Stimulated activated CD8-positive, alpha-beta memory T cell treated with anti-CD3 and anti-CD28 coated beads, Interleukin-15, amount 100 ng/mL, for 48 hours (primary cell): ENCODE measurements at places on chromosomes 7 and 10.
A peak's percentile ranks its signal among the peaks of the same experiment; 100 is the strongest.

DNA sequence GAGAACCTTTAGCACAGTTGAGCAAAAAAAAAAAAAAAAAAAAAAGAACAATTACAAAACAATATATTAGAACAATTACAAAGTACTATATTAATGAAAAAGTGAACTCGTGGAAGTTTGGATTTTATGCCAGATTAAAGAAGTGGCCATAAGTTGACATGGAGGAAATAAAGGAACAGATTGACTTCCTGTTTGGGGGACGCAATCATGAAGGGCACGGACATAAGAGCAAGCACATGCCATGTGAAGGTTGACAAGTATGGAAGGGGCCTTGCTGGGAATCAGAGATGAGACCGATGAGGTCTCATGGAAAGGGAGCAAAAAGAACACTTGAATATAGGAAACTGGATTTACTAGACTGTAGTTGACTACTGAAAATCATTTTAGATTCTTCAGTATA lies 61.7 kb downstream of the ICA1 start:
- no peak for DNase-seq

GRCh38 chr7:91047636-91048035 lies 216.6 kb upstream of the FZD1 start:
- no peak for DNase-seq

DNA sequence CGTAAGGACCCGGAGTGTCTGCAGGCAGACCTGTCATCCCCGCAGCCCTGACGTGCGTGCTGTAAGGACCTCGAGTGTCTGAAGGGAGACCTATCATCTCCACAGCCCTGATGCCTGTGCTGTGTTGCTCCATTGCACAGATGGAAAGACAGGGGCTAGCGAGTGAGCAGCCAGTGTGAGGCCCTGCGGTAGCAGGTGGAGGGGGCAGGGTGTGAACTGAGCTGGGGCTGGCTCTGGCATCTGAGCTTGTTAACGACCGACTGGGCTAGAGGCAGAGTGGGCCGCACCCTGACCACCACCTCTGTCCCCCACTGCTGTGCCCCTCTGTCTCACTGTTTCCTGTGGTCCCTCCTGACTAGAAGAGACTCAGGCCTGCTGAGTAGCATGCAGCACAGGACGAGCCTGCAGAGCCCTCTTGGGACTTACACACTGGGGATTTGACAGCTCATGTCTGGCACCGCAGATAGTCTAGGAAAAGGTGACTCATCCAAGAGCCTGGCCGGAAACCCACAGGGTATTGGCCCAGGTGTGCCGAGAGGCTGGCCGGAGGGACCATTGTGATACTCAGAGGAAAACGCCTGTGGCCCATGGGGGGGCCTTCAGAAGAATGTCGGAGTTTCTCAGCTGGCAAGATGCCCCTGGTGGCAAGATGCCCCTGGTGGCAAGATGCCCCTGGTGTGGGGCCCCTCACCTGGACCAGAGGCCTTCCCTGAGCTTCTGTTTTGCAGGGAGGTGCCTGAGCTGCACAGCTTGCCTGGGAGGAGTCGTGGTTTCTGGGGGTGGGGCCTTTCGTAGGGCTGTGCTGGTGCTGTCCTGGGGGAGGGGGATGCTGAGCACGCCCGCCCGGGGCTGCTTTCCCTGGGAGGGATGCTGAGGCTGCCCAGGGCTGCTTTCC lies 34.3 kb downstream of the INPP5A start:
- DNase-seq: peak; percentile 74

- DNase-seq: no peak
Observed at GRCh38 chr7:142628945-142629344, 120.3 kb upstream of the PRSS1 start.

GRCh38 chr7:974820-975681 lies at the start of gene COX19:
TSS of gene COX19 (minus strand) at chr7:975549. CDS start at chr7:975509, 40 bp downstream.
- peak; percentile 82 for DNase-seq

GRCh38 chr7:74026903-74027682 lies 880 bp upstream of the ELN start:
- DNase-seq: peak; percentile 32

DNA sequence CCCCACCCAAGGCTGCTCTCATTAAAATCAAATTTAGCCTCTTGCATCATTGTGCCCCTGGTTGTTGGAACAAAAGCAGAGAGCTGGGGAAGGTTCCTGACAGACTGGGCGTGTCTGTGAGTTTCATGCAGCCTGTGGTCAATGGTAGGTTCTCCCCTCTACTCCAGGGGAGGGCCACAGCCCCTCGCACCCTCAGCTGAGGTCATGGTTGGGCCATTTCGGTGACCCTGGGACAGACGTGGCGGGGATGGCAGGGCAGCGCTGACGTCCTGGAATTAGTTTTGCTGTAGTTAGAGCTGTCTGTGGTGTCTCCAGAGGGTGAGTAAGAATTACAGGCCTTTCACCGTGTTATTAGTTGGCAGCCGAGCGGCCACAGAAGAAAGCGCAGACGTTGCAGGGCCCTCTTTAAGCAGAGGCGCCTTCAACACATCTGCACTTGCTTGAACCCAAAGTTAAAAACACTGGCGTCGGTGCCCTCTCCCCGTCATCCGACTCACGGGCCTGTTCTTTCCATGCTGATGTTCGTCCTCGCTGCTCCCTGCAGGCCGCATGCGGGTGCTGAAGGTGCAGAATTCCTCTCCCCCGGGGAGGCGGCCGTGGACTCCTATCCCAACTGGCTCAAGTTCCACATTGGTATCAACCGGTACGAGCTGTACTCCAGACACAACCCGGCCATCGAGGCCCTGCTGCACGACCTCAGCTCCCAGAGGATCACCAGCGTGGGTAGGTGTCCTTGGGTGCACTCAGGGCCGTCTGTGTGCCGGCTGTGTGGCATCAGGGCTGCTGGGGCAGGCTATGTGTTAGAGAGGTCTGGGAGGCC lies 2.8 kb downstream of the FAM20C start:
- no peak for DNase-seq

- DNase-seq: no peak
Observed at GRCh38 chr7:93156884-93157283, 8.7 kb upstream of the SAMD9L start.

DNA sequence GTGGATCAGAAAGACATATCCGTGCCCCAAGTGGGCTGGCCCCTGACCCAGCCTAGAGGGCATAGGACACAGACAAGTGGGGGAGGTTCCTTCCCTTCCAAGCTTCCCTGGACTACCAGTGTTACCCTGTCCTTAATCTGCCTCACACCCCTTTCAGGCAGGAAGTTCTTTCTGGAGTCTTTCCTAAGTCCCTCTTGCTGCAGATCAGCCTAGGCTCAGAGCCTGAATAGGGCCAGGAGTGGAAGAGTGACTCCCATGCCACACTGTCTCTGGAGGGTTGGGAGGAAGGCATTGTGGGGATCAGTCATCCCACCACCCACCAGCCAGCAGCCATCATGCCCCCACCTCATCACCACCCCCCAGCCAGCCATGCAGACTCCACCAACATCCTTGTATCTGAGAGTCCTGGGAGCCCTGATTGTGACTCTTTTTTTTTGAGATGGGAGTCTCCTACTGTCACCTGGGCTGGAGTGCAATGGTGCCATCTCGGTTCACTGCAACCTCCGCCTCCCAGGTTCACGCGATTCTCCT lies 22.6 kb downstream of the POLL start:
- DNase-seq: no peak

DNA sequence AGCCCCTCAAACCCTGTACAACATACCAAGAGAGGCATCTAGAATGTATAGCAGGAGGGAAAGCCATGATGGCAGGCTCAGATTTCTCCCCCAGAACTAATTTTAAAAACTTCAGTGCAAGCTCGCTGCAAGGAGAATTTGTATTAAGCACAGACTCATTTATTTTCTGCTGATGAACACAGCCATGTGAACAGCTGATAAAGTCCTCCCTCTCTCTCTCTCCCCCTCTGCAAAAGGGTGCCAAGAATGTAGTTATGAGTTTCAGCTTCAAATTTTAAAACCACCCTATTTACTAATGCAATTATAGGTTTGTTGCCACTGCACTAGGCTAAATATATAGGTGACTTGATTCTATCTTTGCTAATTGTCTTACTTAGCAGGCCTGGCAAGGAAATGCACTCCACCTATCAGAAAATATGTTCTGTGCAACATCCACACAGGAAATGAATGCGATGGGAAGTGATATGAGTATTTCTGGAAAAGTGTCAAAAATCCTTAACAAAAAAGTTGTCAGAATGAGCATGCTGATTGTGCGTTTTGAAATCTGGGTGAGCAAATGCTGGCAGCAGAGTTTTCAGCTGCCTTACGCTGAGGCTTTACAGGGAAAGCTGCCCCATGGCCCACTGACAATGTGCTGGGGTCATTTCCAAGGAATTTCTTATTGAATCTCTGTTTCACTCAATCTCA lies 43.4 kb upstream of the GHITM start:
- DNase-seq: no peak

DNA sequence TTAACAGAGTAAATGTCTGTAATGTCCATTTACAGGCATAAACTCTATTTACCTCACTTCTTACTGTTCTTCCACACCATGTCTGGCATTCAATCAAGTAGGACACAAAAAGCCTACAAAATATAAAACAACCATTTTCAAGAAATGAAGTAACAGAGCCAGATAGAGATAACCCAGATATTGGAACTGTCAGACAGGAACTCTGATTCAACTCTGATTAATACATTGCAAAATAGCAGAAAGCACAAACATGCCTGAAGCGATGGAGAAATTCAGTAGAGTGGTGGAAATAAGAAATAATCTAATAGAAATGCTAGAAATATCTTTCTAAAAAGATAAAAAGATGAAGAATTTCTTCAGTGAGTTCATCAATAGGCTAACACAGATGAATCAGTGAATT lies 964.4 kb downstream of the PCDH15 start:
- DNase-seq: no peak

DNA sequence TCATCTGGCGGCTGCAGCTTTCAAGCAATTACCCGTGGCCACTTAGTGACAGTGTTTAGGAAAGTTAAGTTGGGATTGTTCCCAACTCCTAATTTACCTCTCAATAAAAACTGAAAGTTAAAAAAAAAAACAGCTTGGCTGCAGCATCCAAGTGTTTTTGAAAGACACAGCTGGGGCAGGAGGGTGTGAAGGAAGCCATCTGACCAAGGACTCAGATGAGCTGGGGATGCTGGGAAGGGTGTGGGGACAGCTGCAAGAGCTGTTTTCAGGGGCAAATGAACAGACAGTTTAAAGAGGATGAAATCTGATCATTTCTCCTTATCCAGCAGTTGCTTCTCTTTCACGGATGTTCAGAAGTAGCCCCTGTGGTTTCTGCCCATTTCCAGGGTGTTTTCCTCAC lies 129.2 kb upstream of the CDCA7L start:
- no peak for DNase-seq

DNA sequence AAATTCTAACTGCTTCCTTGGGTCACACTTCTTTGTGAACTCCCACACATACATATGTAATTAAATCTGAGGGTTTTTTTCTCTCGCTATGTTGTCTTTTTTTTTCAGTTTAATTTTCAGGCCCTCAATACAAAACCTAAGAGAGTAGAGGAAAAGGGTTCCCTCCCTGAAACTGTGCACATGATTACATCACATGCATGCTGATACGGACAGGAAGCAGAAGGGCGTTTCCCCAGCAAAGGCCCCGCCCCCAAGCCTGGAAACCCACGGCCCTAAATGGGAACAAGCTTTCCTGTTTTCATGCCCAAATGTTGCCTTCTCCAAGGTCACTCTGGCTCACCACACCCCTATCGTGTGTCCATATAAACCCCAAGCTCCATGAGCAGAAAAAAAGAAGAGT lies 115.4 kb downstream of the TEX36 start:
- no peak for DNase-seq

- no peak for DNase-seq
Observed at GRCh38 chr10:86186633-86187032, 180.0 kb downstream of the GRID1 start.

- no peak for DNase-seq
Observed at GRCh38 chr10:113534423-113534822, 18.4 kb upstream of the HABP2 start.

DNA sequence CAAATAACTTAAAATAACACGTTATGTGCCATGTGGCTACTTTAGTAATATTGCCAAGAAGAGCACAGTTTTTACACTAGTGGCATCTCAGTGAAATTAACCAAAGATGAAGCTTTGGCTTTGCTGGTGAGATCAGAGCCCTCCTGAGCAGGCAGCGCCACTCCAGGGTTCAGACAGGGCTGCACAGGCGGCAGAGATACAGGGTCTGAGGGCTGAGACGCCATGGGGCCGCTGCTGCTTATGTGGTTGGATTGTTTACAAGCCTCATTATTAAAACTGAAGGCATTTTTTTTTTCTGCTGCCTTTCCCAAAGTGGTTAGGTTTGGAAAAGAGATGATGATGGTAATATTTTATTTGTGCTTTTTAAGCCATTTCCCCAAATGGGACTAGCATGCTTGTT lies 68.8 kb upstream of the DNAJB6 start:
- DNase-seq: no peak

- no peak for DNase-seq
Observed at GRCh38 chr7:127782654-127783559, 130.9 kb downstream of the SND1 start.

GRCh38 chr7:124085179-124085578 lies 52.3 kb upstream of the TMEM229A start:
- no peak for DNase-seq
